ENCODE measurements at places on chromosomes 4 and X.

GRCh38 chr4:108029731-108030130, 40.0 kb downstream of the HADH start:
- peak; percentile 20 for DNase-seq

DNA sequence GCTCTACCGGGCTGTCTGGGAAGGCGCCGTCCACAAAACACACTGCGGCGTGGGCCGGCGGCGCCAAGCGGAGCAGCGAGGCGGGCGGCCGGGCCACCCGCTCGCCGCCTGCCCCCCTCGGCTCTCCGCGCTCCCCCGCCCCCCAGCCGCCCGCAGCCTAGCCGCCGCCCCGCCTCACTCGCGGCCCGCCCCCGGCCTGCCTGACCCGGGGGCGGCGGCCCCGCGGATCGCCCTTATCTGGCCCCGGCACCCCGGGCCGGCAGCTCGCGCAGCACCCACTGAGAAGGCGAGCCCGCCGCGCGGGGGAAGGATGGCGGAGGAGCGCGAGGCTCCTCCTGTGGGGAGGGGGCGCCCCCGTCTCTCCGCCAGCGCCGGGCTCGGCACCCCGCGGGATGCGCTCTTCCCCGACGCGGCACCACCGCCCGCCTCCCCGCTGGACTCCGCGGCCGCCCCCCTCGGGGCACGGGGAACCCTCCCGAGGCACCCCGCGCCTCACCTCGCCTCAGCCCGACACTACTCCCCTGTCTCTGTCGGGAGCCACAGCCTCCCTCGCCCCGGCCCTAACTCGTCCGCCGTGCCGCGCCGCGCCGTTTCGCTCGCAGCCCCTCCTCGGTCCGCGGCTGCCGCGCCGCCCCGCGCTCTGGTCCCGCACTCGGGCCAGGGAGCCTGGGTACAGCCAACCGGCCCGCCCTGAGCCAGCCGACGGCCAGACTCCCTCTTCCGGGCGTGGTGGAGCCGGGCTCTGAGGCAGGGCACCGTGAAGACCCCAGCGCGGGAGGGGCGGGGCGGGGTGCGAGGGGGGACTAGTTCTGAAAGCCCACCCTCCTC, 566 bp downstream of the ATP11C start:
- DNase-seq: peak; percentile 50

DNA sequence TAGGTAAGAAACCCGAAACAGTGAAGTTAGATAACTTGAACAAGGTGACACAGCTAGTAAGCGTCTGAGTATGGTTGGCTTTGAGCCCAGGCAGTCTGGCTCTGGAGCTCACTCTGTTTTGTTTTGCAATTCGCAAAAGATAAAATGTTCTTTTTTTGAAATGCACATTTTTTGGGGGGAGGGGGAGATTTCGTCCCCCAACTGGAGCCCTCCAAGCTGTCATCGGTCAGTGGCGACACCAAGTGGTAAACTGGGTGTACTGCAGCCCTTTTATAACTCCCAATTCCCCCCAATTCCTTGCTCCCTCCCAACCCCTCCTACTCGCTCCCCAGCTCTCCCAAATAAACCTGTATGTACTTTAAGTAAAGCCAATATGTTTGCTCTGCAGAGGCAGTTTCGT, 2.8 kb upstream of the CLCN5 start:
- DNase-seq: peak; percentile 19

- DNase-seq: no peak
Observed at GRCh38 chr4:158597879-158598596, 73.6 kb downstream of the C4orf46 start.

- DNase-seq: no peak
Observed at GRCh38 chr4:40933272-40934053, 183.7 kb downstream of the NSUN7 start.

DNA sequence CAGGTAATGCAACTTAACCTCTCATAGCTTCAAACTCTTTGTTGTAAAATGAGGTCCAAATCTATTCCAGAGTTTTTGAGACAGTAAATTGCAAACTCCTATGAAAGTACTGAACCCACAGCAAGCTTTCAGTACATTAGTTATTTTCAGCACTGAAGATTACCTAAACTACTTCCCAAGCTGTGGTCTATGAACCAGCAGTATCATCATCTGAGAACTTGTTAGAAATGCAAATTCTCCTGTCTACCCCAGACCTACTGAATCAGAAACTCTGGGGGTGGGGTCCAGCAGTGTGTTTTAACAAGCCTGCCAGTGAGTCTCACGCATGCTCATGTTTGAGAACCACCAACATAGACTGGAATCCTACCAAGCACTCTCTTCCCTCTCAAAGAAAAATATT, 5.7 kb upstream of the CASP6 start:
- DNase-seq: no peak

DNA sequence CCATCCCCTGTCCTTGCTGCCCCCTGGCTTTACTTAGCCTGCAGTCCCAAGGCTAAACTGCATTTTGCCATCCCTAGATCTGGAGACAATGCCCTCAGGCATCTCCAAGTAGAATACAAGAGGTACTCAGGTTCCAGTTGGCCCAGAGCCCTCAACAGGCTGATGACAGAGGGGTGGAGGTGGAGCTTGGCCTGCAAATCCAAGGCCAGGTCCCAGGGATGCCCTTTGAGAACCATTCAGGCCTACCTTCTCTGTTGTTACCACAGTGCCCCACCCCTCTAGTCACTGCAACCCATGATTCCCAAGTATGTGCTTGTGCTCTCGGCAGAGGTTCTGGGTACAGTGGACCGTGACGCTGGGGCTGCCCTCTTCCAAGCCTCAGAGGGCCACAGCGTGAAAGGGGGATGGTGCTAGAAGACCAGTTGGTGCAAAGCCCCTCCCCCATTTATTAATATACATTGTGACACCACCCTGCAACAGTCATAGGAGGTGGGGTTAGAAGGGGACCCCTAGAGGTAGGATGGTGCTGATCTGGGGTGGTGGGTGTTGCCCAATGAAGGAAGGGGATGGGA, 6.4 kb upstream of the UBA1 start:
- DNase-seq: no peak

All from stimulated activated CD4-positive, alpha-beta T cell treated with anti-CD3 and anti-CD28 coated beads, Interleukin-15, amount 100 ng/mL, for 24 hours (primary cell).